ENCODE measurements at places on chromosomes 2 and 18.
A peak's percentile ranks its signal among the peaks of the same experiment; 100 is the strongest.

GRCh38 chr18:76602191-76602590 lies 107.1 kb upstream of the ZNF516 start:
- no peak for DNase-seq

GRCh38 chr2:26740890-26741302 lies 23.2 kb upstream of the SLC35F6 start:
- DNase-seq, result no peak

DNA sequence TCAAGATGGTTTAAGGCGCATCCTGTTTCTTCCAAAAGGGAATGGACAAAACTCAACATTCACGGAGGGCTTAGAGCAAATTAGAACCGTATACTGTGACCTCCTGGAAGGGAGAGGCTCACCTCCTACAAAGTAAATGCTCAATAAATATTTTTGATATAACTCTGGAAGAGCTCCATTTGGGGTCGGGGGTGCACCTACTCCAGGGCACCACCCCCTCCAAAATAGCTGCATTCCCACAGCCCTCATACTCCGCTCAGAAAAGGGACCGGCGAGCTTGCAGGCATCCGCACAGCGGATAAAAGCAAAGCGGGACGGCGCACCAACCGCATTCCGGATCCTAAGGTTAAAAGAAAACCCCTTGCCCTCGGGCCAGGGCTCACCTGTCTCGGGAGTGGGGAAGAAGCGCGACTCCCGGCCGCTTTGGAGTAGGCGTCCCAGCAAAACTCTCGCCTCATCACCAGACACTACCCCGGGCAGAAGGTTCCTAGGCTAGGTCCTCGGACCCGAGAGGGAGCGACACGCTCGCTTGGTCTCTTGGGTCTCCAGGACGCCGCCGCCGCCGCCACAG lies 378 bp downstream of the WDPCP start:
- DNase-seq, result no peak

DNA sequence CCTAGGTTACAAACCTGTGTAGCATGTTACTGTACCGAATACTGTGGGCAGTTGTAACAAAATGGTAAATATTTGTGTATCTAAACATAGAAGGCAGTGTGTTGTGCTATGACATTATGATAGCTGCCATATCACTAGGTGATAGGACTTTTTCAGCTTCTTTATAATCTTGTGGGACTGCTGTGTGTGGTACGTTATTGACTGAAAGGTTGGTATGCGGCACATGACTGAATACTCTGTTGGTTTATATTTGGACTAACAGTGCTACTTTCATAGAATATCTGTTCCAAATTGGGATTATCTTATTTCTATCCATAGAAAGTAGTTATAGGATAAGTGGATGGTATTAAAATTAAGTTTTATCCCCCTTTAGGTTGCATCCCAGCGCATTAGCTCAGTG lies 144.7 kb downstream of the PHLPP1 start:
- DNase-seq, result no peak

GRCh38 chr2:230414302-230414701 lies 1.7 kb upstream of the SP100 start:
- DNase-seq, result no peak

- no peak for DNase-seq
Measured at GRCh38 chr2:216165711-216166110, 56.6 kb downstream of the XRCC5 start.

DNA sequence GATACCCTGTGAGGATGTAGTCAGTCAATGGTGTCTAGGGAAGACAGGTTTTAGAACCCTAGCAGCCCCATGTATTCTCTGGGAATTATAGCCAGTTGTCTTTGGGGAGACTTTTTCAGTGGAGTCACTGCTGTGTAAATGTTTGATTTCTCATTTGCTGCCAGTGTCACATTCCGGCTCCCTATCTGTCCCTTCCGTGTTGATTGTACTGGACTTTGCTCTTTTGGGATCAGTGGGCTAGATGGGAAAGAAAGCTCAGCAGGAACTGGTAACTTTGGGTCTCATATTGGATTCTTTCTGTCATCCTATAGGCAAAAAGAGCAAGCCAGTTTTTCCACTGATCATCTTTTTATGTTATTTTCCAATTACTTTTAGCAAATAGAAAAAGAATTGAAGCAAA lies 70.1 kb downstream of the GTF3C3 start:
- DNase-seq, result no peak

- no peak for DNase-seq
Measured at GRCh38 chr2:136356125-136357006, 238.4 kb upstream of the CXCR4 start.

DNA sequence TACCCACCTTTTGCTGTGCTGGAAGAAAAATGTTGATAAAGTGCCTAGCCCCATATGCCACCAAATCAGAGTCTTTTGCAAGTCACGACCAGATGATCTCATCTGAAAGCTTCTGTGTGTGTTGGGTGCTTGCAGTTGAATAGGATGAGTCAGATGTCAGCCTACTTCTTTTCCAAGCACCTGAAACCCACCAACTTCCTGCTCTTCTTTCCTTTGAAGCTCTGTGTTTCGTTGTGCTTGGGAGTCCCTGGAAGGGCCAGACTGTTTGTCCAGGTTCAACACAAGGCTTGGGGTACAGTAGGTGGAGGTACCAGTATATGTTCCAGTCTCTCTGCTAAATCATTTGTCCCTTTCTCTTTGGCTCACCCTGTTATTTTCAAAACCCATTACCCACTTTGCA lies 36.8 kb upstream of the LCLAT1 start:
- no peak for DNase-seq

- DNase-seq, result peak; percentile 5
Measured at GRCh38 chr2:49845671-49846070, 691.4 kb upstream of the FSHR start.

GRCh38 chr2:69122271-69122670 lies 109.3 kb downstream of the ANTXR1 start:
- no peak for DNase-seq

DNA sequence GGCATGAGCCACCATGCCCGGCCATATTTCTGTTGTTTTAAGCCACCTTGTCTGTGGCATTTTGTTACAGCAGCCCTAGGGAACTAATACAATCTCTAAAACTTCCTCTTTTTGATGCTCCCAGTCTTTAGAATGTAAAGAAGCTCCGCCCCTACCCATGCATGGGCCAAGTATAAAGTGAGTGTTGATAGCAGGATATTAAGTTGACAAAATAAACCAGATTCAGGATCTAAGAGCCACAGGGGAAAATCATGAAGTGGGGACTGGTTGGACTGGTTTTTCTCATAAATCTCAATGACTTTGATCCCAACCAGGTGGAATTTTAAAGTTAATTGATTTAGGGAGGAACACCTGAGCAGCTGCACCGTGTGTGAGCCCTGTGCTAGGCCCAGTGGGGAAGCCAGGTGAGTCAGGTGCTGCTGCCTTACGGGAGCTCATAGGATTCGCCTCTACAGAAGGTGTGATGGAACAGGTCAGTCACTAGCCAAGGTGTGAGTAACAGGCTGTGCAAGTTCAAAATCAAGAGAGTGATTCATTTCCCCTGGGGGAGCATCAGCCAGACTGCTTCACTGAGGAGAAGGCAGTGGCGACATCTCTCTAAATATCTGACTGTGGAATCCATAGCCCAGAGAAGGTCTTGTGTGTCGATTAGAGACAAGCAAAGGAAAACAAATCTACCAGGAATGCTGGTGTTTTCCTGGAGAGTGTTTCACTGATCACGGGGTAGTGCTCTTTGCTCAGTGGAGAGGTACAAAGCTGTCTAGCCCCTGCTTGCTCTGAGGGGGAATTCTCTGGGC lies 63.0 kb upstream of the MSH2 start:
- DNase-seq, result no peak

- DNase-seq, result no peak
Measured at GRCh38 chr2:168316073-168316440, 68.7 kb upstream of the STK39 start.

DNA sequence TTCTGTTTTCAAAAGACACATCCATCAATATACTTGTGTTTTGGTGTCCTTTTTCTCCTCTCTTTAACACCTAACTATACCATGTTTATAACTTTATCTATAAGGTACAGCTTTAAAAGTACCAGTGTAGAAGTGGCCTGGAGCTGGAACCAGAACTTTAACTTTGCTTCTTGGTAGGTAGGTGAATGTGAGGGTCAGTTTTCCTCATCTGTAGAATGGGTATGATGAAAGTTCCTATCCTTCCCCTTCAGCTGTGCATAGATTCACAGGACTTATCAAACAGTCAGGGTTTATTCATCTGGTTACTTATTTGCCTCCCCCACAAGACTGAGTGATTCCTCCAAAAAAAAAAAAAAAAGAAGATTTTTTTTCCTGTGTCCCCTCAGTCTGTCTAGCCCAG lies 12.7 kb downstream of the KCTD1 start:
- DNase-seq, result no peak

GRCh38 chr2:104766683-104767082 lies 87.2 kb upstream of the POU3F3 start:
- DNase-seq, result no peak

- DNase-seq, result no peak
Measured at GRCh38 chr2:124309563-124310138, 284.6 kb downstream of the CNTNAP5 start.

- DNase-seq, result no peak
Measured at GRCh38 chr18:5582849-5583681, 39.3 kb upstream of the EPB41L3 start.

- peak; percentile 26 for DNase-seq
Measured at GRCh38 chr2:88692187-88692586, 714 bp downstream of the RPIA start.

DNA sequence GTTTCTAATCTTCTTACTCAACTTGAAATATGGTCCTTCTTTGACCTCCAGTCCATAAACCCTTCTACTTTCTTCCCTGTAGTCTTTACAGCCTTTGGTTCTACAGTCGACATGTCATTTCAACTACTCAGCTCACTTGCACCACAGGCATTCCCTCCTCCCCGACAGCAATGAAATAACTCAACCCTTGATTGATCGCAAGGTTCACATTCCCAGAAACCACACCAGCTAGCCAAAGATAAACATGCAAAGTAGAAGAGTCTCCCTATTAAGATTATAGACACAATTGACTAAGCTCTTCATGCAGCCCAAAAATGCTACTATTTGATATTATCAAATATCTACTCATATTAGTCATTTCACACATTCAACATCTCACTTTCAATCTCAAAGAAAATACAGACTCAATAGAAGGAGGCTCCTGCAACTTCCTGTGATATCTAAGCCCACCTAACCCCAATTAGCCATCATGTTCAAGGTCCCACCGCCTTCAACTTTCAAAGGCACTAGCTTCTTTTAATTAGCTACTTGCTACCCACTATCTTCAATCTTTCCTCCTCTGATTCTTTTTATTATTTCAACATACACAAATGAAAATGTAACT lies 50.8 kb downstream of the RTTN start:
- DNase-seq, result no peak

DNA sequence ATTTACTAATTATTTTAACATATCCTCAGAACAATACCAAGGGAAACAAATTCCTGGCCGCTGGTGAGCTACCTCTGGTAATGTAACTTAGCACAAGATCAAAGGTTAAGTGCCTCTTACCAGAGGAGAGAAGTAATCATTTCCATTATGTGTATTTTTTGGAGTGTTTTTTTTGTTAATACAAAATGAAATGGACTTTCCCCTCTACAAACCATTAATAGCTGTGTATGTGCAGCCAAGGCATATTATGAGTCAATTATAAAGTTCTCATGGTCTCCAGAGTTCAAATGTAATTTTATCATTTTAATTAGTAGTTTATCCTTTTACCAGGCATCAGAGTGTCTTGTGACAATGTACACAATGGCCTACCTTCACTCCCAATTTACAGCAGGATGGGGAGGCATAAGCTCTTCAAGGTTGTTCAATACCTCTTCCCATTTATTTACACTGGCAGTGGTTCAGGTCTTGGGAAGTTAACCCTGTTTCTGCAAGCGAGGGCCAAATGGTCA lies 242.2 kb downstream of the TGIF1 start:
- DNase-seq, result no peak

DNA sequence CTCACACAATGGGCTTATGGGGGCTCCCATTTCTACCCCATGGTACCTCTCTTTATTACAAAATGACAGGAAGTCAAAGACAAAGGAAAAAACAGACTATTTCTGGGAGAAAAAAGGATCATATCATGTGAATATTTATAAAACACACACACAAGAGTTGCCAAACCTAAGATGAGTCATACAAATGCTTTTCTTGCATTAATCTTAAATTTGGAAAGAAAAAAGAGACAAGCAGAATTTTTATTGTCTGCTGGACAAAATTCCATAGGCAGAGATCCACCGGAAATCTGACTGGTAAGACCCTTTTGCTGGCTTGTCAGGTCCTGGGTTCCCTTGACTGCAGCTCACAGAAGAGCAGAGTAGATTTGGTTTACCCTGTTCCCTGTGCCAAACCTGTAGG lies 1732.3 kb upstream of the PIK3C3 start:
- DNase-seq, result no peak

GRCh38 chr2:143690235-143690634 lies 561.0 kb downstream of the ARHGAP15 start:
- DNase-seq, result no peak

- no peak for DNase-seq
Measured at GRCh38 chr2:207188626-207189419, 23.1 kb upstream of the KLF7 start.

- no peak for DNase-seq
Measured at GRCh38 chr2:120908314-120908975, 172.8 kb downstream of the GLI2 start.

- no peak for DNase-seq
Measured at GRCh38 chr2:54062401-54062800, 53.0 kb upstream of the ACYP2 start.

- DNase-seq, result no peak
Measured at GRCh38 chr2:150572961-150573395, 85.5 kb upstream of the RND3 start.

DNA sequence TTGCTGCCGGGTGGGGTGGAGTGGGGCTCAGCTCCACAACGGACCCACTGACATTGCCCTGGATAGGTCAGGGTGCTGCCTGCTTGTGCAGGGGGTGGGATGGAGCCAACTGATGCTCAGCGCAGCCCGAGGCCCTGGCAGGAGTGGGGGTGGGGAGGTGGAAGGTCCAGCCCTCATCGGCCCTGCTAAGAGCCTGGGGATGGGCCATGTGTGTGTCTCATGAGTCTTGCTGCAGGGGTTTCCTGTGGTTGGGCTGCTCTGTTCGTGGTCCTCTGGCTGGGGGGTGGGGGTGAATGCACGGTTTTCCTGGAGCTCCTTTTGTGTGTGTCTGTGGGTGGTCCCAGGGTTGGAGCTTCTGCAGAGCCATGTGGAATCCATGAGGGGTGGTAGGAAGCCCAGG lies 39.4 kb upstream of the GALR1 start:
- no peak for DNase-seq

Measured in CMK (cell line).